ENCODE measurements at places on chromosomes 2 and 18.

- DNase-seq: no peak
Observed at GRCh38 chr2:3652896-3653625, 4.9 kb upstream of the ALLC start.

DNA sequence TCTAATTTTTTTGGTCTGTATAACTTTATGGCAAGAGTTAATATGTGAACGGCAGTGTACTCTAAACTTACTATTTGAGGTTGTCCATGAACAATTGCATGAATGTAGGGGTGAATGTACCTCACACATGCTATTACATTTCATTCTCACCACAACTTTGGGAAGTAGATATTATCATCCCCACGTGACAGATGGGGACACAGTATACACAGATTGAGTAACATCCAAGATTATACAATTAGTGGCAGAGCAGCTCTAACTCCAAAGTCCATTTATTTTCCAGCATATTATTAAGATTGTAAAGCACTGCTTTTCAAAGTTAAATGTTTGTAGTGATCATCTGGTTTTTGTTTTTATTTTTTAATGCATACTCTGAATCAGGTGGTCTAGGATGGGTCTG, 622.1 kb upstream of the ZEB2 start:
- peak; percentile 53 for DNase-seq

- DNase-seq: no peak
Observed at GRCh38 chr2:131394147-131394931, 30.4 kb upstream of the RAB6D start.

DNA sequence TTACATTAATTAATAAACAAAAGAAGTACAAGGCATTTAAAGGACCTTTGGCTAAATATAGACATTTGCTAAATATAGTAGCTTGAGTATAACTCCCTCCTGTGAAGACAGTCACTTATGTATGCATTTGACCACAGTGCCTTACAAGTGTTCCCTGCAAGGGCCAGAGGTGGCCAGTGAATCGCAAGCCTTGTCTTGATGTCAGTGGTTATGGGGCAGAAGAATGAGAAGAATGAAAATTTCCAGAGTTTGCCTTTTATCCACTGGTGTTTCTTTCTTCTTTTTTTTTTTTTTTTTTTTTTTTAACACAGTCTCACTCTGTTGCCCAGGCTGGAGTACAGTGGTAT, 1.8 kb downstream of the LRRFIP1 start:
- DNase-seq: no peak

DNA sequence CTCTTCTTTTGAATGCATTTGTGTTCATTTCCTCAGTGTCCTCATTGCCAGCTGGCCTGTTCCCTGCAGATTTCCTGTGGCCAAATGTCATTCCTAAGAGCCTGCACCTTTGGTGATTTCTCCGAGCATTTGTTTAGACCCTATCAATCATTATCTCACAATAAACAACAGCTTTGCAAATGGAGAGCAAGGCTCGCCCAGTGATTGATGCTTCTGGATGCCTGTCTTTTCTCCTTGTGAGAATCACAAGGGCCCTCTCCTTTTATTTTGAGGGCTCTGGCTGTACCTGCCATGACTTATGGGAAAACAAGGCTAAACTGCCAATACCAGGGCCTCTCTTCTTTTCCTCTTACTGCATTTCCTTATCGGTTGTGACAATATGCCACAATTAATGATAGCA, 1454.4 kb upstream of the CELF4 start:
- DNase-seq: no peak

GRCh38 chr2:53582556-53582955, 185.0 kb upstream of the CHAC2 start:
- no peak for DNase-seq

GRCh38 chr2:118197011-118197675, 108.9 kb downstream of the INSIG2 start:
- DNase-seq: peak; percentile 10

DNA sequence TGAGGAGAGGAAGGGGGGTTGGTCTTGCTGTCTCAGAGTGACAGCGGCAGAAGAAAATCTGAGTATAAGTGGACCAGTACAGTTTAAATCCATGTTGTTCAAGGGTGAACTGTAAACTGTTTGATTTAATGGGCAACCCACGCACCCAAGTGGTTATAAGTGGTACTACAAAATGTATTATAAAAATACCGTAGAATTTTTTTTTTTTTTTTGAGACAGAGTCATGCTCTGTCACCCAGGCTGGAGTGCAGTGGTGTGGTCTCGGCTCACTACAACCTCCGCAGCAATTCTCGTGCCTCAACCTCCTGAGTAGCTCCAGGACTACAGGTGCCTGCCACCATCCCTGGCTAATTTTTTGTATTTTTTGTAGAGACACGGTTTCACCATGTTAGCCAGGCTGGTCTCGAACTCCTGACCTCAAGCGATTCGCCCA, 2.1 kb upstream of the CHCHD5 start:
- DNase-seq: peak; percentile 72

DNA sequence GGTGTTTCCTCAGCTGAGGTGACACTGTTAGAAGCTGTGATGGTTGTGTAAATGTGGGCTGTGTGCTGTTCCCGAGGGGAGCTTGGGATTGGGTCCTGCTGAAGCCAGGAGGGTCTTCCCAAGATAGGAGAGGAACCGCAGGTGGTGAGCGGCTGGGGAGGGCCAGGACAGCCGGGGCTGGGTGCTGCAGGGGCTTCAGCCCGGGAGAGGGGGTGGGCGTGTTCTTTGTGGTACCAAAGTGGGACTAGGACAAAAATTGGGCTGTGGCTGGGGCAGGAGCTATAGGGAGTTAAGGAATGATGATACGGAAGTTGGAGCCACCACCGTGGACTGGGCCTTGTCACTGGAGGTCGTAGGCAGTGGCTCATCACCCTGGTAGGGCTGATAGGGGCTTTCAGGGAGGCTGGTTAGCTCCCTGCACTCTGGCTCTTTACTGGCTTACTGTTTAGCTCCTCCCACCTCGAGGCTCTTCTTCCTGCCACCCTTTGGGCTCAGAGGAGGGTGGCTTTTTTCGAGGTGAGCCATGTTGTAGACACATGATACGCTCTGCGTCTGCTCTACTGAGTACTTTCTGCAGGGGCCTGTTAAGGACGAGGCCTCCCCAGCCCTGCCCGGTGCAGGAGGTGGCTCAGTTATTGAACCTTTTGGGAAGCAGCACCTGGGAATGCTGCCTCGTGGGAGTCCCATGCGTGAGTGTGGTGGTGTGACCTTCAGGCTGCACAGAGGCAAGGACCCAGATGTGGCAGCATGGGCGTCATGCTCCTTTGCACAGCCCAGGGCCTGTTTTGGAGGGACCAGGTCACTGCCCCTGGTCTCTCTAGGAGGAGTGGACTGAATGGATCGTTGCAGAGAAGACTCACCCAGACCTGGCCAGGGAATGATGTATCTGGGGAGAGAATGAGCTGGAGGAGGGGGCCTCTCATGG, 21.6 kb downstream of the ASB1 start:
- no peak for DNase-seq

DNA sequence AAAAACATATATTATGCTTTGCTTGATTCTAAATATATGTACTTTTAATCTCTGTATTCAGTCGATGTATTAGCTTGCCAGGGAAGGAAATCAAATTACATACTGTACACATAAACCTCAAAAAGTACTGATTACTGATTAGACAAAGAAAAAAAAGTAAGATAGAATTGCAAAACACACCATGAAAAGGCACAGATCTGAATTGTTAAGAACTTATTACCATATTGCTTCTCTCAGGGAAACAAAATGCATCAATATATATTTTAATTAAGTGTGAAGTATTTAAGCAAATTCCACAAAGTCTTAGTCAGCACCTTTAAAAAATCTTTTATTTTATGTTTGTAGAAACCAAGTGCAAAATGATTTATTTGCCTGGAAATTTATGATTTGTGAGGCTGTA, 309.3 kb downstream of the RNF144A start:
- DNase-seq: no peak

- DNase-seq: peak; percentile 33
Observed at GRCh38 chr18:20971886-20972267, 139.7 kb downstream of the ROCK1 start.

GRCh38 chr18:25710981-25711380, 359.0 kb upstream of the ZNF521 start:
- no peak for DNase-seq

DNA sequence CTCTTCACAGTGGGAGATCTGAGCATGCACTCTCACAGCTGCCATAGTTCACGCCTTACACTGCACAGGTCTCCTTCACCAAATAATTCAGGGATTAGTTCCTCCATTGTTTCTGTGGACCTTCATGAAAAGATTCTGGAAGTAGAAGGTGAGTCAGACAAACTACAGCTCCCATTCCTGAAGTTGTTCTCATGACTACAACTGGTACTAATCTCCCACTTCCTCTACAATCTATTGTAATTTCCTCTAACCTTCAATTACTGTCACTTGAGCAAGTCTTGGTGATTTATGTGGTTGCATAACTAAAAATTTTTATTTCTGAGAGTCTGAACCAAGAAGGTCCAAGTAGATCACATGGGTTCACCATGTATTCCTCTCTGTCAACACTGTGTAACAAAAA, 128.7 kb downstream of the XIRP2 start:
- DNase-seq: no peak

DNA sequence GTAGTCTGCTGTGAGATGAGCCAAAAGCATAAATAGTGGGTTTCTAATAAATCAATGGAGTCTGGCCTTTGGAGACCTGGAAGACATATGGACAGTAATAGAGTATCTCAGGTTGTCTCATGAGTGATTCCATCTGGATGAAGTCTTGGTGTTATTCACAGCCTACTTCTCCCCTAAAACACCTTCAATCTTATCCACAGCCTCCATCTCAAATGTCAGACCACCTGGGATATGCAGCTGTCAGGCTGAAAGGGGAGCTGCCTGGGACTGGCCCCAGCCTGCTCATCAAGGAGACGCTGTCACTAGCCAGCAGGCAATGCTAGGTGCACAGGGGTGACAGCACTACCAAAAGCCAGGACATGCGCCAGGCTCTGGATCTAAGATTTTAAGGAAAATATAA, 684.0 kb upstream of the ZEB2 start:
- DNase-seq: no peak

DNA sequence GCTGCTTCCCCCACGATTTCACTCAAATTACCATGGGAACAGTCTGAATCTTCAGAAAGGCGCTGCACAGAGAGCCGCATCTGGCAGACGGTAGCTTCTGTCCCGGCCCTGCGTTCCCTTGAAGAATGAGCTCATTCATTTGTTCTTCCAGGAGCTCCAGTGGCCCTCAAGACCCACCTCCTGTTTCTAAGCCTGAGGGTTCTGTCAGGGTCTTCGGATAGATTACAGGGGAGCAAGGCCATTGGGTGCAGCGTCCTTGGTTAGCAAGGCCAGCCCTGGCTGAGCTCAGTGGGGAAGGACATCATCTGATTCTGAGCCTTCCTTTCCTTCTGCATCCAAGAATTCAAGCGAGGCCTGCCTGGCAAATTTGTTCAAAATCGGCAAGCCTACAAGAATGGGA, 111.9 kb downstream of the PDCL3 start:
- no peak for DNase-seq

- DNase-seq: no peak
Observed at GRCh38 chr2:70941186-70941585, 5.5 kb downstream of the ATP6V1B1 start.

DNA sequence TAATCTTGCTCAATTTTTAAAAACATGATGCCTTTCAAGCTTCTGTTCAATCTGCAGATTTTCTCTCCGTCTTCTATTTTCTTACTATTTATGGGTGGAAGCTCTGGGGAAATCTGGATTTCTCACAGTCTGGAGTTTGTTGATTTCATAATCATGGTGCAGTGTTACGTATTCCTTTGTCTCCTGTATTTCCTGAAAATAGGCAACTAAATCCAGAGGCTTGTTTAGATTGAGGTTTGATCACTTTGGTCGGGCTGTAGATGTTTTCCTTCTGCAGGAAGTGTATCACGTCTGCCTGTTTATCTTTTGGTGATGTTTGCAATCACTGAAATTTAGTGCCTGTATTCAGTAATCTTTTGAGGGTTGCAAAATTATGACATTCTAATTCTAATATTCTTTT, 487.7 kb downstream of the LRRTM4 start:
- DNase-seq: no peak

GRCh38 chr2:134327367-134327766, 73.5 kb downstream of the MGAT5 start:
- peak; percentile 44 for DNase-seq

- no peak for DNase-seq
Observed at GRCh38 chr2:28982381-28982950, 1.4 kb downstream of the TOGARAM2 start.

DNA sequence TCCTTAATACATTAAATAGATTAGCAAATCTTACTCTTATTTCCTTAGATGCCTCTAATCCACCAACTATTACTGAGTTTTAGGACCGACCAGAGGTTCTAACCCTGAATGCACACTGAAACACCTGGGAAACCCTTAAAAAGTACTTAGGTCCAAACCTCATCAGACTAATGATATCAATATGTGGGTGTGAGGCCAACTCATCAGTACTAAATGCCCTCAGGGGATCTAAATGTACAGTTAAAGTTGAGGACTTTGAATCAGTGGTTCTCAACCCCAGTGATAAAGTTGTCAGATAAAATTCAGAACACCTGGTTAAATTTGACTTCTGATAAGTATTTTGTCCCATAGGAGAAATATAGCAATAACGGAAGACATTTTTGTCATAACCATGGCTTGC, 20.9 kb downstream of the MMADHC start:
- DNase-seq: no peak

DNA sequence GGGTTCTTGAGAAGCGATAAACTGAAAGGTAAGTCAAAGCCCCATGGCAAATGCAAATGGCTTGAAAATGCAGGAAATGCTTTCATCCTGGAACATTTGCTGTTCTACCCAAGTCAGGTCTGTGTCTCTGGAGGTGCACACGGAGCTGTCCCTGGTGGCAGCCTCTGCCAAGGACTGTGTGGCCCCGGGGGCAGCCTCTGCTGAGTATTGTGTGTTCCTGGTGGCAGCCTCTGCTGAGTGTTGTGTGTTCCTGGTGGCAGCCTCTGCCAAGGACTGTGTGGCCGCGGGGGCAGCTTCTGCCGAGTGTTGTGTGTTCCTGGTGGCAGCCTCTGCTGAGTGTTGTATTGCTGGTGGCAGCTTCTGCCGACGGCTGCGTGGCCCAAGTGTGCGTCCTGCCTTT, 135.6 kb upstream of the ALKAL2 start:
- DNase-seq: no peak

DNA sequence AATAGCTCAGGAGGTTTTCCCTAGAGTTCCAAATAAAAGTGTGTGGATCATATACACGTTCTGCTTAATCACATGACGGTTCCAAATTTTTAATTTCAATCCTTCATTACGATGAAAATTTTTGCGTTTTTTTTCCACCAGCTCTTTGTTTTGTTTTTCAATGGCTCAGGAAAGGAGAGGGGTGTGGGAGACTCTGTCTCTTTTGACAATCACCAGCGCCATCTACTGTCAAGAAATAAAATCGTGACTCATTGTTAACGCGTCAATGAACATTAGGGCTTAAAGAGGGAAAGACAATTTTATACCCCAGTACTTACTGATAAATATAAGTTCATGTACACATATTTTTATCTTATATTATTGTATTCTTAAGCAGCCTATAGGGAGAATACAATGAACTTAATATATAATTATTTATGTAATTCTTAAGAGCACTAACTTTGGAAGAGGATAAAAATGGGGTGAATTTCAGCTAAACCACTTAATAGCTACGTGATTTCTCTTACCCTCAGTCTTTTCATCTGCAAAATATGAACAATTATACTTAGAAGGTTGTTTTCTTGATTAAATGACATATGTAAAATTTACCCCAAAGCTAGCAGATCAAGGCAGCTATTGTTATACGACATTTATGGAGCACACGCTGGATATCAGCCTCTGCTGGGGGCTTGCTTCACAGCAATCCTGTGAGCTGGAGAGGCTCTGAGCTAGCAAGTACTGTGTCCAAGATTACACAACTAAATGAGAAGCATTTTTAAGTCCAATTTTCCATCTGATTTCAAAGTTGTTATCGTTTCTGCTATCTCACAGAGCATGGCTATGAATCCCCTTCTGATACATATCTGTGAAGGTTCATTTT, 47.4 kb upstream of the RMDN2 start:
- DNase-seq: peak; percentile 85

Data from suppressor macrophage treated with lipopolysaccharide for 1 hour (primary cell).